Activated gamma-delta T cell treated with Interleukin-2 at 50 U/mL for 16 hours (primary cell): ENCODE measurements at places on chromosomes 16 and 17.

GRCh38 chr17:73401911-73402310 is 90.1 kb upstream of the CDC42EP4 start:
- no peak for DNase-seq

GRCh38 chr17:77316191-77316641 is 175.4 kb downstream of the SEC14L1 start:
- DNase-seq, result no peak

GRCh38 chr16:66346221-66346620 is 20.3 kb upstream of the CDH5 start:
- no peak for DNase-seq

- DNase-seq, result no peak
These were observed 688 bp downstream of the ADAP2 start for GRCh38 chr17:30922235-30923030.

GRCh38 chr17:69018022-69018615 is 42.6 kb downstream of the ABCA9 start:
- DNase-seq, result no peak

DNA sequence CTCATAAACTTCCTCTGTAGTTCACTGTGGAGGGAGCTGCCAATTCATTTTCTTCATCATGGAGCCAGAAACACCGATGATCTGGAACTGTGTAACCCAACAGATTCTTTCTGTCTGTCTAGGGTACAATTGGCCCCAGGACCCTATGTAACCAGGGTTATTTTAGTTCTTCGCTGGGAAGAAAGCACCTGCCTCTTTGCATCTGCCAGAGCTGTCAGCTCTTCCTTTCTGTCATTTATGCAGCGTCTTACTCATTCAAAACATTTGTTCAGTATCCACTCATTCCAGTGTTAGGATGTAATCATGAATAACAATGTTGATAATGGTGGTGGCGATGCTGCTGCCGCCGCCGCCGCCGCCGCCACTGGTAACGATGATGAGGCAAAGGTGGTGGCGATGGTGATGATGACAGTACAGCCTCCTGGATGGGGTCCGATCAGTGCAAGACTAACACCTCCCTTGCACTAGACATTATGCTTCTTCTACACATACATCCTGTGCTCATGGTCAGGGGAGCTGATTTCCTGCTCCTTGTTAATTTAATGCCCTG is 46.1 kb downstream of the IRX5 start:
- DNase-seq, result no peak

DNA sequence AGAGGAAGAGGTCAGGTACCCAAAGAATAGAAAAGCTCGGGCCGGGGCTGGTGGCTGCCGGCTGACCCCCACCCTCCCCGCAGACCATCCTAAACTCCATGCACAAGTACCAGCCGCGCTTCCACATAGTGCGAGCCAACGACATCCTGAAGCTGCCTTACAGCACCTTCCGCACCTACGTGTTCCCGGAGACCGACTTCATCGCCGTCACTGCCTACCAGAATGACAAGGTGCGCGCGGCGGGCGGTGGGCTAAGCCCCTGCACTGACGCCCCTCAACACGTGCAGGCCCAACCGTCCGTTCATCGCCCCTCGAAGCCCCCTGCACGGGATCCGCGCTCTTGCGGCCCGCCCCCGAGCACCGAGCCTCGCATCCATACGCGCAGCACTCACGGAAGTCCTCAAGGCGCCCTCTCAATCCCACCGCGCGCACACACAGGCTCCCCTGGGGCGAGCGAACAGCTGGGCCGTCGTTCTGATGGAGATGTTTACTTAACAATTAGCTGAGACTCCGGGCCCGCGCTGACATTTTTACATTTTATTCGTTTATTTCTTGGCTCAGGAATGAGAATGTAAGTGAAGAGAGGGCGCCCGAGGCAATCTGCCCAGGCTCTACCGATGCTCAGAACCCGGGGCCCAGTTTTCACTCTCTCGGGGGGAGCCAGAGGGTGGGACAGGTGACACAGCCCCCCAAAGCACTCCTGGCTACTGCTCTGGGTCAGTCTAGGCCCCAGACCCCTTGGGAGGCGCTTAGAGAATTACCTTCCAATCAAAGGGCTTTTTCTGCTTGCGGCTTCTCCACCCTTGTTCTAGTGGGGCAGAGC is 3.5 kb downstream of the TBX2 start:
- DNase-seq, result no peak

DNA sequence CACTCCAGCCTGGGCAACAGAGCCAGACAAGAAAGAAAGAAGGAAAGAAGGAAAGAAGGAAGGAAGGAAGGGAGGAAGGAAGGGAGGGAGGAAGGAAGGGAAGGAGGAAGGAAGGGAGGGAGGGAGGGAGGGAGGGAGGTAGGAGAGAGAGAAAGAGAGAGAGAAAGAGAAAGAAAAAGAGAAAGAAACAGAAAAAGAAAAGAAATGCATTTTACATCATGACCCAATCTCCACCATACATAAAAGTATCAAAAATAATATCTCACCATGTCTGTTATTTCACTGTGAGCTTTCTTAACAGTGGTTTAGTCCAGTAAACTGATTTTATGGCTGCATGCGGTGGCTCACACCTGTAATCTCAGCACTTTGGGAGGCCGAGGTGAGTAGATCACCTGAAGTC is 70.0 kb downstream of the CYTH1 start:
- no peak for DNase-seq

- DNase-seq, result no peak
These were observed 434.7 kb downstream of the CDH11 start for GRCh38 chr16:64687123-64687522.
